NCI-H510A (cell line): ENCODE measurements at places on chromosomes 16 and 17.

GRCh38 chr17:42001729-42002128 is 15.5 kb downstream of the DNAJC7 start:
- DNase-seq: no peak

DNA sequence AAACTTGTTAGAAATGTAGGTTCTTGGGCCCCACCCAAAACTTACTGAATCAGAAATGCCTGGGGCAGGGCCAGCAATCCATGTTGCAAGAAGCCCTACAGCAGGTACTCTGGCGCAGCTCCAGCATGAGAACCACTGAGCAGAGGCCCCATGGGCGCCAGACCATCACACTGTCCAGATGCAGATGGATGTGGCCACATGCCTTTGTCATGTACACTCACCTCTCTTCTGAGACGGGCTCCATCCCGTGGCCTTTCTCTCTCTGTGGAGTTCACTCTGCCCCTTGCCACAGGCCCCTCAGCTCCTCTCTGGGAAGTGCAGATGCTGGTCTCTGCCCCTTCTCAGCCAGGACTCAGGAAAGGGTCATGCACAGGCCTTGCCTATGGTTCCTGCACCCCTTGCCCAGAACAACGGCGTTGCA is 2.3 kb upstream of the CCNF start:
- no peak for DNase-seq

DNA sequence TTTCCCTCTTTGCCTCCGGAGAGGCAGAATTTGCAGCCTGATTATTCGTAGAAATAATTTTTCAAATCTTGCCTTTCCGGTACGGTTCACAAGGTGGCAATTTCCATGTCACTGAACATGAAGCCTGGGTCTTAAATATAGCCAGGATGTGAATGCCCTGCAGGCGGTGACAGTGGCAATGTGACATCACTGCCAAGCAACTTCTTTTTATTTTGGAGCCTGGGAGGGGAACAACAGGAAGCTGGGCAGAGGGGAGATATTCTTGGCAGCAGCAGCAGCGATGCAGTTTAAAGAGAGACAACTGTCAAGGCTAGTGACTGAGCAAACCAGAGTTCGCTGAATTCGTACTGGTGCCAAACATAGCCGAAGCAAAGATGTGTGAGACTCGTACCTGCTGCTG is 171.1 kb downstream of the SNX29 start:
- DNase-seq: no peak

DNA sequence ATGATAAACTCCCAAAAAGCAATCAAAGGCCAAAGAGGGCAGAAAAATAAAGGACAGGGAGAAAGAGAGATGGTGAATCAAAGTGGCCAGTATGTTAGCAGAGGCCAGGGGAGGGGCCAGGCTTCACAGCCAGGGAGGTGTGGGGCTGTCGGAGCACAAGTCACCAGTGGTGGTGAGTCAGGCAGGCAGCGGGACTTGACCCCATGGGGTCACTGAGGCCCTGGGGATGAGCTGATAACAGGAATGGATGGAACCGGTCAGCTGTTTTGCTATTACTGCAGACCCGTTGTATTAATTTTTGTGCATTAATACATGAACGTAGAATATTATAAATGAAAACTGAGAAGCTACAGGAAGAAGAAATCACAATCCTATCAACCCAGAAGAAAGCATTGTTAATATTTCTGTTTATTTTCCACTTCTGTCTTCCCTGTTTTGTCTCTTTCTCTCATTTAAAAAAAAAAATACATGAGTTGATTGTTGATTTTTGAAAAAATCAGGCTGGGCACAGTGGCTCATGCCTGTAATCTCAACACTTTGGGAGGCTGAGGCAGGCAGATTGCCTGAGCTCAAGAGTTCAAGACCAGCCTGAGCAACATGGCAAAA is 106.9 kb downstream of the SOCS1 start:
- no peak for DNase-seq

- no peak for DNase-seq
Measured at GRCh38 chr17:61205401-61205800, 194.2 kb upstream of the TBX2 start.

DNA sequence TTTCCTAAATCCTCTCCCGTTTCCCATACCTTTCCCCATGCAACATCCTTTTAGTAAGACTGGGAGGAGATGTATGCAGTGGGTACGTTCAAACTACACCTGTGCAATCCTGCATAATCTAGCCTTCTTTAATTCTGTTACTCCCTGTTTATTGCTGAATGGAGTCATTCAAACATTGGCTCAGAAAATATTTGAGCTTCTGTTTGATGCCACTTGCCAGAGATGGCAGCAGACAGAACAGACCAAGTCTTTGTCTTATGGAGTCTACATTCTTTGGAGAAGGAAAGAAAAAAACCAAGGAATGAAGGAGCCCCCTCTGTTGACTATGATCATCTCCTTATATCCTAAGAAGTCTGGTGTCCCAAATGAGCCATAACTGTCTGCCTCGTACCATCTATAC is 288.8 kb downstream of the HAPSTR1 start:
- DNase-seq: no peak

DNA sequence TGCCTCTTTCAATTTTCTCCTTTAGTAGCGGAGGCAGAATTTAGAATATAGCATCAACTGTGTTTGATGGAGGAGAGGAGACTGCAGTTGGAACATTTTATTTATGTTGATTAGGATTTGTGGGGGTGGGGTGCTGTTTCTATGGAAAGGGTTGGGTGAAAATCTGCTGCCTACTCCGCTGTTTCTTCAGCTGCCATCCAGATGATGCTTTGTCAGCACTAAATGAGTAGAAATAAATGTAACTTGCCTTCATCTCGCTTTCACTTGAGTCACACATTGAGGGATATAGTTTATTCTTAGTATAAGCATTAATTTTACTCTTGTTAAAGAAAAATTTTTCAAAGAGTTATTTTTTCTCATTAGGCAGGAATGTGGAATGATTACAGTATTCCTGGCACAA is 42.1 kb downstream of the ABHD15 start:
- no peak for DNase-seq

GRCh38 chr17:57488856-57489255 is 232.5 kb downstream of the MSI2 start:
- no peak for DNase-seq

DNA sequence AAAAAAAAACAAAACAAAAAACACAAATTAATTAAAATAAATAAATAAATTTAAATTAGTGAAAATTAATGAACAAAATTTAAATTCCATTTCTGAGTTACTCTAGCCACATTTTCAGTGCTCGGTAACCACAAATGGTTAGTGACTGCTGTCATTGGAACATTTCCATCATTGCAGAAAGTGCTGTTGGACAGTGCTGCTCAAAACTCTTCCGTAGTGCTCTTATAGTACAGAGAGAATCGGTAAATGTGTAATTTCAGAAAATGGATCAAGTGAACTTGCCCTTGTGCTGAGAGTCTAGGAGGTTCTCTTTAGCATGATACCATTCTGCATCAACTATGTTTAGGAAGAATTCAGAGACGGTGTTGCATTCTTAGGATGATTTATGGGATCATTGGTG is 23.7 kb downstream of the ZNRF1 start:
- no peak for DNase-seq

GRCh38 chr17:3033741-3034577 is 29.4 kb downstream of the OR1D5 start:
- no peak for DNase-seq

GRCh38 chr16:12155235-12155634 is 178.7 kb downstream of the SNX29 start:
- no peak for DNase-seq

DNA sequence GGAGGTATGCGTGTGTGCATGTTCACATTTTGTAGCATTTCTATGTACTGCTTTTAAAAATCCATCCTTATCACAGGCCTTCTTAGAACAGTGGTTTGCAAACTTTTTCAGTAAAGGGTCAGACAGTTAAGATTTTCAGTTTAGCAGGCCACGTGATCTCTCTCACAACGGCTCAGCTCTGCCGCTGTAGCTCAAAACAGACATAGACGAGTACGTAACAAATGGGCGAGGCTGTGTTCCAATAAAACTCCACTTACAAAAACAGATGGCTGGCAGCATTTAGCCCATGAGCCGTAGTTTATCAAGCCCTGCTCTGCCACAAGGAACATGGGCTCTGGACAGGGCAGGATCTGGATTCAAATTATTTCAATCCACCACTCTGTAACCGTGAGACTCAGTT is 141.8 kb downstream of the XYLT1 start:
- peak; percentile 62 for DNase-seq

GRCh38 chr17:78272181-78272913 is 40.9 kb downstream of the TMEM235 start:
- DNase-seq: peak; percentile 77

DNA sequence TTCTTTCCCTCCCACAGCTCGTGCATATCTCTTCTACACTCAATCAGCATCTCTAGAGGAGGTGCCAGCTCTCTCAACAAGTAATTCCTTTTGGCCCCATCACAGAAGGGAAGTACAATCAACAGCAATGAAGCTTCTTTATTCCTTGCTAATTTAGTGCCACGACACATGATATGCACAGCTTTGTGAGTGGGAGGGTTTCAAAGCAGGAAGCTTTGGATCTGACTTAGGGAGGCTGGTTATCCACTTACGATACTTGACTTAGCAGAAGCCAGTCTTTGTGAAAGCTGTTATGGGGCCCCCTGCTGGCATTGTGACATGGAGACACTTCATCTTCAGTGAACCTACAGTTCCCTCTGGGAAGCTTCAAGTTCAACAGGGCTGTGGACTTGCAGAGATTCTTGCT is 81.0 kb downstream of the TMEM100 start:
- peak; percentile 68 for DNase-seq

DNA sequence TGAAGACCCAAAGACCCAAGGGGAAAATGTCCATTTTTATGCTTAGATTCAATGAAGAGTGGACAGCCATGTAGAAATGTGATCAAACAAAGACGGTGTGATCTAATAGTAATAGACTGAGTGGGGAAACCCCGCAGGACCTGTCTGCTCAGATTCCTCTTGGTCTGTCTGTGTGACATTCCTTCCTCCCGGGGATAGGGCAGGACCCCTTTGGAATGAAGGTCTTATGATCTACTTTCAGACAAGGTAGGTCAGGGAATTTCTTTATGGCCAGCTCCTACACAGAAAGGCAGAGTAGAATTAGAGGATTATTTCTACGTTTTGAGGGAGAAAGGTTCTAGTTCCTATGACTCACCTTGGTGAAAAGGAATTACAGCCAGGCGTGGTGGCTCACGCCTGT is 267.6 kb downstream of the STX8 start:
- DNase-seq: no peak

DNA sequence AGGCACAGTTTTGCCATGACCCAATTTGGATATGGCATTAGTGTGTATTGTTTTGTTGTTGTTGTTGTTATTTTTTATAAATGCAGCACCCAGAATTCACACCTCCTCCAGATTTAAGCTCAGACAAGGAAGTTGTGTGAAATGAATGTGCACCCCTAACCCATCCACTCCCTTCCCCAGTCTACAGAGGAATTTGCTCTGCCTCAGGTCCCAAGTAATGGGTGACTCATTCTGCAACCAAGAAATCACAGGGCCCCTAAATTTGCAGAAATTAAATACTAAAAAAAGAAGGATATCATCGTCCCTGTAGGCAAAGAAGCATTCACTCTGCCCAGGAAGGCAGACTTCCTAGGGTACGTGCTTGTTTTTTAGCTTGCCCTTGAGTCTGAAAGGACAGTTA is 62.3 kb downstream of the CLEC16A start:
- no peak for DNase-seq

GRCh38 chr16:66419527-66419926 is 7.6 kb upstream of the BEAN1 start:
- no peak for DNase-seq

DNA sequence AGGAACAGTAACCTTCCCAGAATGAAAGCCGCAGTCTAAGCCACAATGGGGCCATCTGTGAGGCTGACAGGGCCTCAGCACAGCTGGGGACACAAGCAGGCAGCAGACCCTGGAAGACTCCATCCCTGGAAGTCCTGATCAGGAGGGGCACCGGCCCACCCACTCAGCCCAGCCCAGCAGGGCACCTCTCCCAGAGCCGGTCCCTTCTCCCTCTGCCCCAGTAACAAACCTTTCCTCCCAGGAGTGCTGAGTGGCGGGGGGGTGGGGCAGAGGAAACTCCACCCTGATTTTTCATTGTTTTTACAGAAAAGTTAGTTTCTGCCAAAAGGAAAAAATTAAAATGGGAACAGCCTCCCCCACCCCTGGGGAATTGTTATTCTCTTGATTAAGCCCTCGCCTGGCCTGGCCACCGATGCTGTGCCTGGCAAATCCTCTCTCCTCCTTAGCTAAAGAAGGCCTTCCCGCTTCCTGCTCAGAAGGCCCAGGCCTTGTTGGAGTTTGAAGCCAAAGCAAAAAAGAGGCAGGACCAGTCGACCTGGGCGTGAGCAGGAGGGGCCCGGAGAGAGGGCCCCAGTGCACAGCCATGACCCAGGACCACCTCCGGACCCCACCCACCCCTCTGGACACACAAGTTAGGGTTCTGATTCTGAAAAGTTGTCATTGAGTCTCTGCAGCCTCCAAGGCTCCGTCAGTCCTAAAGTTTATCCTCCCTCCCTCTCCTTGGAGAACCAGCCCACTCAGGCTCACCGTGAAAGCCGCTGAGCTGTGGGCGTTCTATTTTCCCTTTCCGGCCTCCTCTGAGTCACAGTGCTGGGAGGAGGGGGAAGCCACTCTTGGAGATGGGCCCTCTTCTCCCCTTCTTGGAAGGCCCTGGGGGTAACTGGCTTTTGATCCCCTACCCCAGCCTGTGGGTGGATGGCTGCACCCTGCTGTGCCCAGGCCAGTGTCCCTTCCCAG is 128.4 kb upstream of the TNRC6C start:
- no peak for DNase-seq

DNA sequence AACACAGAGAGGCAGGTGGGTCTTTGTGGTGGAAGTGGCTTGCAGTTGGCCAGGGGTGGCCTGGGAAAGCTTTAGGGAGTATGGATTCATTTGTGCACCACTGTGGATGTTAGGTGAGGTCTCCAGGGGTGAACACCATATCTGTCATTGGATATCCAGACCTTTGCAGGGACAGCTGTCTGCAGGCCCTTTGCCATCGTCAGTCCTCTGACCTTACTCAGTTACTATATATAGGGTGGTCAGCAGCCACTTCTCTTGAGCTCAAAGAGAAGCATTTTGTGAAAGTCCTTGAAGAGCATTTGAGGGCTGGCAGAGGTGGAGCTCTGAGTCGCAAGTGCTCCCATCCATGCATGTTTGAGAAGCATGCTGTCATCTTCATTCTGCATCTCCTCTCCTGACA is 40.4 kb downstream of the TMEM11 start:
- no peak for DNase-seq

DNA sequence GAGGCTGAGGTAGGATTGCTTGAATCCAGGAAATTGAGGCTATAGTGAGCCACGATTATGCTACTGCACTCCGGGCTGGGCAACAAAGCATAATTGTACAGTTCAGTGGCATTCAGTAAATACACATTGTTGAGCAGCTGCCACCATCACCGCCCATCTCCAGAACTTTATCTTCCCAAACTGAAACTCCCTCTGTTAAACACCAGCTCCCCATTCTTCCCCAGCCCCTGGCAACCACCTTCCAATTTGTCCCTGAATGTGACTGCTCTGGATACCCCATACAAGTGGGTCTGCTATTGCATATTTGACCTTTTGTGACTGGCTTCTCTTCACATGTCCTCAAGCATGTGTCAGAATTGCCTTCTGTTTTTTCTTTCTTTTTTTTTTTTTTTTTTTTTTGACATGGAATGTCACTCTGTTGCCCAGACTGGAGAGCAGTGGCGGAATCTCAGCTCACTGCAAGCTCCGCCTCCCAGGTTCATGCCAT is 2.9 kb downstream of the RPL38 start:
- no peak for DNase-seq
